ENCODE measurements at places on chromosomes 1 and 21.

- no peak for DNase-seq
Measured at GRCh38 chr1:119622311-119623192, 25.5 kb downstream of the ZNF697 start.

DNA sequence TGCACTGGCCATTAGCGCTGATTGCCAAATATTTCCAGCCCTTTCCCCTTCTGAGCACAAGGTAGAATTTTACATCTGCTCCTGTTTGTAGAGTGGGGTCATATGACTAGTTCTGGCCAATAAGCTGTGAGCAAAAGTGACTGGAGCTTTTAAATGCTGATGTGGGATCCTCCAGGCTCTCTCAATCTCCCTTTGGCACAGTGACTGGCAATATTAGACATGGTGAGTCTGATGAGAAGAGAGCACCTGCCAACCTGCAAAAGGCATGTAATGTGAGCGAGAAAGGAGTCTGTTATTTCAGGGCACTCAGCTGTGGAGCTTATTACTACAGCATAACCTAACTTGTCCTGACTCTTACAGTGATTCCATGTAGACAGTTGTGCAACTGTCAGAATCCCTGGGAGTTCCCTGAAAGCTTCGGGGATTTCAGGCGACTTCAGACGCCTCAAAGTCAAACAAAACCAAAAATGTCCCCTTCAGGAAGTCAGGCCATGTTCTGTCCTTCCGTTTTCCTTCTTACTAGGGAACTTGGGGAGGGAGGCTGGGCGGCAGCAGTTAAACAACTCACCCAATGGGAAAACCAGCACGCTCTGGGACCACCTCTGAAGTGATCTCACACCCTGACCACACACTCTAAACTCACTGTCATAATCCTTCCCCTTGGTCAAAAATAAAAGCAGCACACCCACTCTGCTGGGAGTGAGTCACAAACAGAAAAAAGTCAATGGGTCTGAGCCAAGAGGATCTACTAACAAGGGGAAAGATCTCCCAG, 3.6 kb upstream of the RASSF5 start:
- DNase-seq, result peak; percentile 40

DNA sequence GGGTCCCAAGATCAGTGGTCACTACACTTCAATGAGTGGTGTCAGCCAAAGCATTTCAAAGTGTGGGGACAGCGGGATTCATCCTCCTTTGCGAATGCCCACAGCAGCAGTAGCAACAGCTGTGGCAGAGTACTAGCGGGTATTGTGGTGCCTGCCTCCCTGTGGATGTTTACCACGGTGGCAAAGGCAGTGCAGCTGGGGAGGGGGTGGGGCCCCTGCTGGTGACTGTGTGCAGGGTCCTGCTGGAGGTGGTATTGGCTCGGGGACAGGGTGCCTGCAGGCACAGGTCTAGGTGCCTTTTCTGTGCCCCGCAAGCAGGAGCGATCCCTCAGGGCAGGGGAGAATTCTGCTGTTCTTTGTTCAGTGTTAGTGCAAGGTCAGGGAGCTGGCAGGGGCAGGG, 415.7 kb downstream of the USP25 start:
- DNase-seq, result no peak

- DNase-seq, result no peak
Measured at GRCh38 chr1:69766431-69767180, 198.9 kb downstream of the LRRC7 start.

DNA sequence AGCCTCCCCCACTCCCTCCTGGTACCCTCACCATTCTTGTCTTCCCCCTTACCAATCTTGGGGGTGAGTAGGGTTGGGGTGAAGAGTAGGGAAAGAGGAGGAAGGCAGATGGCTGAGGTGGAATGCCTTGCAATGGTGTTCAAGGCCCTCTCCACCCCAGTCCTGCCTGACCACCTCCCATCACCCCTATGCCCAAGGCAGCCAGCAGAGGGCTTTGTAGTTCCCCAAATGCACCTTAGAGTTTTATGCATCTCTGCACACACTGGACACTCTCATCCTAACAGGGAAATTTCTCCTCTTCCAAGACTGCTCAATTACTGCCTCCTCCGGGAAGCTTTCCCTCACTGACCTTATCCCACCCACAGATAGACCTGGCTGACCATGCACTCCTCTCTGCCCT, 15.4 kb downstream of the KIF17 start:
- no peak for DNase-seq

- DNase-seq, result no peak
Measured at GRCh38 chr1:172566196-172566997, 33.4 kb downstream of the SUCO start.

- no peak for DNase-seq
Measured at GRCh38 chr1:78096017-78096416, 50.3 kb downstream of the GIPC2 start.

DNA sequence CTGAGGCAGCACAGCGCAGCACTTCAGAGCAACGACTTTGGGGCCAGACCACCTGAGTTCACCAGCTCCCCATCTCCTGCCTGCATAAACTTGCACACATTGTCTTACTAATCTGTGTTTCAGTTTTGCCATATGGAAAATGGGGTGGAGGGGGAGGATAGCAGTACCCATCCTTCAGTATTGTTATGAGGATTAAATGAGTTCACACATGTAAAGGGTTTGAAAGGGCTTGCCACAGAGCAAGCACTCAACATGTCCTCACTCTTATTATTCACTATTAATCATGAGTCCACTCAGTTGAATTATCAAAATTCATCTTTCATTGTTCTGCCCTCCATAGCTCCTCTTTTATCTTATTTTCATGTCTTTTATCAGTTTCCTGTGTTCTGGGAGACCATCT, 40.1 kb upstream of the BMP8B start:
- DNase-seq, result no peak

GRCh38 chr1:174692313-174692712, 244.5 kb downstream of the GPR52 start:
- DNase-seq, result no peak

GRCh38 chr1:8040586-8040985, 14.5 kb upstream of the ERRFI1 start:
- no peak for DNase-seq

- DNase-seq, result no peak
Measured at GRCh38 chr1:19730793-19731192, 66.1 kb downstream of the HTR6 start.

DNA sequence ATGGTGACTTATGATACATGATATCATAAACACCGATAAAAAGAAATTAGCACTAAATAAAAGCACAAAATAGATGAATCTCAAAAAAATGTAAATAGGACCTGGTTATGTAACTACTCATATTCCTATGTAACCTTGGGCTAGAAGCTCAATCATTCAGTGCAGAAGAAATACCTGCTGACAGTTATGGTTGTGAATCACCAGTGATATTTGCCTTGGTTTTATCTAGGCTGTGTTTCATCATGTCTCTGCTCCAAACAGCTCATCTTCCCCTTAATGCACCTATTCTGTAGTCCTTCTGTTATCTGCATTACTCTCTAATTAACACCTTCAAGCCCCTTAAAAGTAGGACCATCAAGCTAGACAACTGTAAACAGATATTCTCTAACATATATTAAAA, 16.3 kb upstream of the PIGC start:
- no peak for DNase-seq

GRCh38 chr1:16082283-16083038, 9.0 kb upstream of the FAM131C start:
- DNase-seq, result peak; percentile 78

DNA sequence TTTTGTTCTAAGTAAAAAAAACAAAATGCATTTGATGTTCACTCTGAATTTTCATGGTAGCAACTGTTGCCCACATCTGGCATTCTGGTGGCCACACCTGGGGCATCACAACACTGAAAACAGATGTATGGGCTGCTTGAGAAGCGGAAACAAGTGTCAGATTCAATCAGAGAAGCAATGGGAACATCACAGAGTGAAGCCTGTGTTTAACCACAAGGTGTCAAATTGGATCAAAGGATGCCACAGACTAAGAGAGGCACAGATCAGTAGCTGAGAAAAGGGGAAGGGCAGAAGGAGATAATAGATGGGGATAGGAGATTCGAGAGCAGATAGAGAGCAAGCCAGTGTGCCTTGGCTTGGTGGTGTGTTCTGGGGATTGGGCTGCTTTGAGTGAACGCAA, 49.8 kb upstream of the MTF2 start:
- peak; percentile 11 for DNase-seq

DNA sequence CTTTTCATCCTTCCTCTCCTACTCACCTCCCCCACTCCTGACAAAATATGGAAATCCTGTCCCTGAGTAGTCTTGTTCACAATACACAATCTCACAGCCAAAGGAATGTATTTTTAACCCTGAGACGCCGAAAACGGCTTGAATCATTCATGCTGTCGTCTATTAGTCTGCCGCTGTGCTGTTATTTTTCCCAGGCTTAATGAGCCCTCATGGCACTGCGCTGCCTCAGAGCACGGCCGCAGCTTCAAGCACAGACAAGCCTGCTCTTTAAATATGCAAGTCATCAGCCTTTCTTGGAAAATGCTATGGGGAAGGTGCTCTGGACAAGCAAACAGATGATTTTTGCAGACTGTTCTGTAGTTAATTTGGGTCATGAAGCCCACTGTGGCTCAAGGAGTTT, 302.7 kb downstream of the DISC1 start:
- no peak for DNase-seq

- no peak for DNase-seq
Measured at GRCh38 chr1:48654606-48655210, 122.0 kb downstream of the BEND5 start.

- DNase-seq, result no peak
Measured at GRCh38 chr1:48036710-48037355, 39.6 kb upstream of the TRABD2B start.

DNA sequence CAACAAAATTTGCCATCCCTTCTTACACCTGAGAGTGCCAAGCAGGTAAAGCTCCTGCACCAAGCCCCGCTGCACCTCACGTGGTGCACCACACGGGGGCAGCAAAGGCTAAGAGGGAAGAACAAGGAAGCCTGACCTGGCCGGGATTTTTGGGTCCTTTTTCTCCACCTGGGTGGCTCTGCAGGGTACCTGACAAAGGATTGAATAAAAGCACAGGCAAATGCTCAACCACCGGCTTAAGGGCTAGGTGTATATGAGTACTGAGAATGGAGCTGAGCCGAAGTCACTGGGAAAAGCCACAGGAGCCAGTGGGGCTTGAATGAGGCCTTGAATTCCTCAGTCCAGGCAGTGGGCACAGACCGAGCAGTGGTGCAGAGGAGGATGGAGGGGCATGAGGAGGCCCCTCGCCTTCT, 36.4 kb downstream of the ZNF697 start:
- DNase-seq, result peak; percentile 62

DNA sequence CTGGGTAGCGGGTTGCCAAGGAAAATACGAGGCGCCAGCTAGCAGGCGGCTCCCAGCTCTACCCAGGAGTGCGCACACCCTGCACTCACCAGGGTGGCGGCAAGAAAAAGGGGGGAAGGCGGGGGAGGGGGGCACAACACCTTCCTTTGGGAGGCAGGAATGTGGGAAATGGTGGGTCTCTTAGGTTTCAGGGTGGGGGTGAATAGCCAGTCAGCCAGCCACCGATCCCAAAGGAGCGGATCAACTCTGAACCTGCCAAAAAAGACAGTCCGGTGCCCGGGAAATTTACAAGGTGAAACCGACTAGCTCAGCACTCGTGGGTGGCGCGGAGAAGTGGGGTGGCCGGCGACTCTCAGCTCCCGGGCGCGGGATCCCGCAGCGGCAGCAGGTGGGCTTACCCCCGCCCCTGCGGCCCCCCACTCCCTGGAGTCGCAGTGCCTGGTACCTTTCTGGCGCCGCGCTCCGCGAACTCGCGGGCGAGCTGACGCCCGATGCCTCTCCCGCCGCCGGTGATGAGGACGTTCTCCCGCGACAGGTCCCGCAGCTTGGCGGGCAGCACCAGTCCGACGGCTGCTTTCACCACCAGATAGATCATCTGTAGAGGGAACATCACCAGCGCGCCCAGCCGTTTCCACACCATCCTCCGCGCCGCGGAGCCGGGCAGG, 1.2 kb downstream of the DHRS3 start:
- DNase-seq, result peak; percentile 39

GRCh38 chr21:37940691-37941090, 24.4 kb upstream of the KCNJ6 start:
- no peak for DNase-seq

DNA sequence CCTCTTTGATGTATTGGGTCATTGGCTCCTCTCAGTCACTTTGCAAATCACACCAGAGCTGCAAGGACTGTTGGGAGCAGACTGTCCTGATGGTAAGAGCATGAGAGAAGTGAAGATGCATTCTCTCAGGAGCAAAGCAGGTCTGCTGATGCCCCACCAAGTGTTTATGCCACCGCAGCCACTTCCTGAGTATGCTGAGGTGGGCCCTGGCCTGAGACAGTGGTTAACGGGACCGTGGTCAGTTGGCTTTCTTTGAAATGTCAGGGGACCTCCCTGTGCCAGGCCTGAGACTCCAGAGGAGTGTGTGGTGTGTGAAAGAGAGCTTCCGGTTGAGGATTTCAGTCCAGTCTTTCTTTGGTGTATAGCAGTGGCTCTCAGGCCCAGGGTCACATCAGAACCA, 79.4 kb downstream of the SPATA46 start:
- DNase-seq, result no peak
